Inflammatory macrophage (primary cell): ENCODE measurements at places on chromosomes 2 and 18.

- peak; percentile 49 for DNase-seq
Measured at GRCh38 chr2:10834068-10834655, 21.6 kb upstream of the PDIA6 start.

- peak; percentile 70 for DNase-seq
Measured at GRCh38 chr2:148658807-148659722, 14.5 kb downstream of the EPC2 start.

- DNase-seq = no peak
Measured at GRCh38 chr2:16693854-16694253, 28.2 kb upstream of the CYRIA start.

DNA sequence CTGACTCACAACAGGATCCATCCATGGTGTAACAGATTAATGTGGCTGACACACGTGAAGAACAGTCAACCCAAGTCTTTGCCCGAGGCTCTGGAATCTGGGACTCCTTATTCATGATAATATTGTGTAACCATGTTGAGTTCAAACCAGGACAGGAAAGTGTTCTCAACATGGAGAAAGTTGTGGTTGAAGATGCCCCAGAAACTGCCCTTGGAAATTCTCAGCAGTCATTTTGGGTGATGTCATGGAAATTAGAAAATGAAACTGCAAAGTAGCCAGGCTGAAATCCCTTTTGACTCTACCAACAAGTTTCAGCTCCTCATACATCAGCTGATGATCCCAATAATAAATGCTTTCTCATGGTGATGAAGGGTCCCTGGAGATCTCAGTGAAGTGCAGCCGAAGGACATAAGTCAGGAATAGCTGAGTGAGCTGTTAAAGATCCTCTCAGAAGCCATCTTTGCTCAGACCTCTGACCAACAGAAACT is 307.7 kb downstream of the TNS1 start:
- DNase-seq = no peak

DNA sequence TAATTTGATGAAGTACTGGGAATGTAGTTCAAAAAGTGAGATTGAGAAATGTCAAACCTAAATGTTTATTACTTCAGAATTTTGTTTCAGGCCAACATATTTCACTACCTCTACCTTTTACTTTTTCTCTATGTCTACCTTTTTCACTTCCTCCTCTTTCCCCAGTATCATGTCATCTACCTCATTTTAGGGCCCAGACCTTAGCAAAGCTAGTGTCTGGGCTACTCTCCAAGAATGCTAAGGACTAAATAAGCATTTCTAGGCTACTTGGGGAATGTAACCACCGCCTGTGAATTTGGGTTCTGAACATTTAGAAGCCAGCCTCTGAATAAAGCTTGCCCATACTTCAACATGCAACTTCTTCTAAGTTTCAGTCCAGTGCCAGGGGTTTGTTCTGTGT is 330.4 kb downstream of the SLC4A3 start:
- DNase-seq = no peak

- DNase-seq = peak; percentile 62
Measured at GRCh38 chr2:172969166-172969565, 106.5 kb upstream of the MAP3K20 start.

GRCh38 chr2:26511466-26511865 is 33.5 kb upstream of the OTOF start:
- DNase-seq = no peak

GRCh38 chr2:79789811-79790210 is 277.0 kb downstream of the CTNNA2 start:
- no peak for DNase-seq

DNA sequence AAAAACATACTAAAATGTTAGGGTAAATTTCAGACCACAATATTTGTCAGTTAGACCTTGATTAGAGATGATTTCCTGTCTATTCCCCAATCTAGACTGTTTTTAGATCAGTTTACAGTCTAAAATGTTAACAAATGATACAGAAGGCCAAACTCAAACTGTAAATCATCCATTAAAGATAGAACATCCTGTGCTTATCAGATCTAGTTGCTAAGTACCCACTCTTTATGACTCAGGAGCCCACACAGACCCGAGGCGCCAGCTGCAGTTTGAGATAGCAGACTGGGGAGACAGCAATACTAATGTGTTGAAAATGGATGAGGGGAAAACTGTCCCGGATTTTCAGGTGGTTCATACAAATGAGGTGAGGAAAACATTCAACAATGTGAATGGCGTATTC is 113.3 kb downstream of the SCG2 start:
- DNase-seq = no peak

GRCh38 chr2:236919209-236919608 is 166.5 kb upstream of the COPS8 start:
- peak; percentile 18 for DNase-seq

- peak; percentile 3 for DNase-seq
Measured at GRCh38 chr18:11946756-11947155, 34.6 kb upstream of the IMPA2 start.

DNA sequence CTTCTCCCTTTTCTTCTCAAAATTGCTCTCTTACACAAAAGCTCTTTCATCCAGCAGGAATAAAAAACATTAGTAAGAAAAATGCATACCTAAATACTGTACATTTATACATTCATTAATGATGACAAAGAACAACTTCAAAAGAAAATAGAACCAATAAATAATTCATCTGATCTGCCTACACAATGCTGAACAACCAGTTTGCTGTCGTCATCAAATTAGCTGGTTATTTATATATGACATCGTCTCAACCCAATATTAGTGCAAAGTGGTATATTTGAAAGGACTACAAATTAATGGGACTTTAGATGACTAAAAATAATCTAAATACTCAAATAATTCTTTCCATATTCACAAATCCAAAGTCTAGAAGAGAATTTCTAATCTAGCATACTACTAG is 24.8 kb upstream of the VIT start:
- no peak for DNase-seq

DNA sequence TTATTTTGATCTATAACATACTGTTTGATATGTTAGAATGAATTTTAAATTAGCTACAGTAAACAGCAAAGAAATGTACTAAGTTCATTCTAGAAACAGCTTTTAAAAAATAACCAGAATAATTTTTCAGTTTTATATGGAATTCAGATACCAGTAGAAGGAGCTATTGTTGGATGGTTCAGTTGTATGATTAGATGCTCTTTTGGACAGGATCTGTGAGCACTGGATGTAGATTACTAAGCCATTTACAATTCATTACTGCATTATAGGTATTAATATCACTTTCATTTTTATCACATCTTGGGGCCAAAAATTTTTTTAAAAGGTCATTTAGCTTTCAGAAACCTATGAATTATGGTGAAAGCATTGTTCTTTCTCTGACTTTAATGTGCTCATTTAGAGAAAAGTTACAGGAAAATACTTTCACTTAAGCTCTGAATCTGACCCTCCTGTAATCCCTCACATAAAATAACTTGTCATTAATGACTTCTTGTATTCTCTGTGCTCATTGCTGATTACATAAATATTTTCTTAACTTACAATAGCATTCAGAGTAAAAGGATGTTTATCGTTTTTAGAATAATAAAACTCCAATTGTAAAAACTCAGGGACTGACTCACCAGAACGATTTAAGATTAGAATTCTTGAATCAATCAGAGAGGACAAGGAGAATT is 750.2 kb downstream of the SLC4A3 start:
- DNase-seq = no peak

DNA sequence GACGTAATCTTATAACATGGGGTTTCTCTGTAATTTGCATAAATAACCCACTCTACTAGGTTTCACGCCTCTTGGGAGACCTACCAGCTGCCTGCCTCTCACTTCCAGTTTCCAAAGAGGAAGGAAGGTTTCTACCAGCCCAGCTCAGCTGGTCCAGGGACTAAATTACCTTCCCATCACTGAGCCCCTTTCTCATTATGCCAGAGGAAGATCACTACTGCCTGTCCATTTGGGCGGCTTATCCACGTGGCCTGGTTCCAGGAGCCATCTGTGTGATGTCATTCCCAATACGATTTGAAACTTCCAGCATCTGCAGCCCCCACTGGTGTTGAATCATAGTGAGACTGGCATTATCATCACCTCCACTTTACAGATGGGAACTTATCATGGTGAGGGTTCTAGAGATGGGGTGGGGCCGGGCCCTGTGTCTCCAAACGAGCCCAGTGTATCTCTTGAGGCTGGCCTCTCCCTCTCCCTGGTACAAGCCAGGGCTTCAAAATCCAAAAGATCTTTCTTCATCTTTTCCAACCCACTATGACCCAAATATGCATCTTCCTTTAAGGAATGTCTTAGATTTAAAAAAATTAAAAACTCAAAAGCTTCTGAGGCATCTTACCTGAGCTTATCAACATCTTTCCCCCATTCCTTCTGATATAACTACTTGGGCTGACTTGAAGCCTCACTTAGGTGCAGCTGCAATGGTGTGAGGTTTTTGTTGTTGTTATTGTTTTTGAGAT is 140.8 kb downstream of the DDX1 start:
- DNase-seq = no peak

GRCh38 chr2:236337465-236338325 is 73.5 kb upstream of the ASB18 start:
- DNase-seq = no peak

- no peak for DNase-seq
Measured at GRCh38 chr2:121147766-121148165, 137.2 kb downstream of the TFCP2L1 start.

DNA sequence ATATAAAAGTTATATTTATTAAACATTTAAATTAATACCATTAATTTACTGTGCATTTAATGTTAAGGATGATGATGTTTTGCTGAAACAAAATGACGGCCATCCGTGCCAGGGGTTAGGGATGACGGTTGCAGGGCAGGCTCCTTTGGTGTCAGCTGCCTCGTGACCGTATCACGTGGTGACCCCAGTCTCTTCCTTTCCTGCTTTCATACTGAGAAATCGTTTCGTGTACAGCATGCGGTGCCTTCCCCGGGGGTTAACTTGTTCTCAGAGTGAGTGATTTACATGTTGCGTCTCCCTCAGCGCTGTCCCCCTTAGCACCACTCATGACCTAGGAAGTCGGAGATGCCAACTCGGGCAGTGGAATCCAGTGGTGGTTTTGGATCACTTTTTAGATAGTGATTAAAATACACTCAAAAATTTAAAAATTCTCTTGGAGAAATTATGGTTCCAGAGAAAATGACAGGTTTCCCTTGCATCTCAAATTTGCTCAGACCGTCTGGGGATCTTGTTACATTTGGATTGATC is 290.8 kb downstream of the GBX2 start:
- no peak for DNase-seq

DNA sequence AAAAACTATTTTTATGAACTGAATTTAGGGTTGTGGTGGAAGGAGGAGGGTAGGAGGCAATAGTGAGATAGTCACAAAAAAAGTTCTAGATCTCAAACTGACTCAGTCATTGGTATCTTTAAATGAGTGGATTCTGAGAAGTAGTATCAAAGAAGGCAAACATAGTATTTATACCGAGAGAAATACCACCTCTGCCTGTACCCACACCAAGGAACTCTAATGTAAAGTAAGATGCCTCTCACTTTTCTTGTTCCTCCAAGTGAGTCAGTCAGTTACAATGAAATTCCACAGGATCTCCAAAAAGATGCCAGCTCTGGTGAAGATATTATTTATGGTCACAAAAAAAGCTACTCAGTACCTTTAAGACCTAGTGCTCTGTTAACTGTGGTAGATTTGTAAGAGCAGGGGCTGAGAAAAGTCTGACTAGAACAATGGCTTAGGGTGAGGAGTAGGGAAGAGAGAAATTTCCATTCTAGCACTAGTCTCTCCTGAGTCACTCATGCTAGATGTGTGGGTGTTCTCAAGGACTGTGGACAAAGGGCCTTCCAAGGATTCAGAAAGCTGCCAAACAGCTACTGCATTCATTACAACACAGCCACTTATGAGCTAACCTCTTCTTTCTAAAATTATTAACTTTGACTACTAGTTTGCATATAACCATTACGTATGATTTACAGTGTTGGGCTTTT is 36.3 kb downstream of the YWHAQ start:
- DNase-seq = peak; percentile 87

GRCh38 chr2:163210430-163210918 is 371.9 kb upstream of the KCNH7 start:
- no peak for DNase-seq

- DNase-seq = no peak
Measured at GRCh38 chr2:173249661-173250641, 104.7 kb upstream of the CDCA7 start.

GRCh38 chr2:82139979-82140611 is 1835.5 kb upstream of the LRRTM1 start:
- DNase-seq = no peak

DNA sequence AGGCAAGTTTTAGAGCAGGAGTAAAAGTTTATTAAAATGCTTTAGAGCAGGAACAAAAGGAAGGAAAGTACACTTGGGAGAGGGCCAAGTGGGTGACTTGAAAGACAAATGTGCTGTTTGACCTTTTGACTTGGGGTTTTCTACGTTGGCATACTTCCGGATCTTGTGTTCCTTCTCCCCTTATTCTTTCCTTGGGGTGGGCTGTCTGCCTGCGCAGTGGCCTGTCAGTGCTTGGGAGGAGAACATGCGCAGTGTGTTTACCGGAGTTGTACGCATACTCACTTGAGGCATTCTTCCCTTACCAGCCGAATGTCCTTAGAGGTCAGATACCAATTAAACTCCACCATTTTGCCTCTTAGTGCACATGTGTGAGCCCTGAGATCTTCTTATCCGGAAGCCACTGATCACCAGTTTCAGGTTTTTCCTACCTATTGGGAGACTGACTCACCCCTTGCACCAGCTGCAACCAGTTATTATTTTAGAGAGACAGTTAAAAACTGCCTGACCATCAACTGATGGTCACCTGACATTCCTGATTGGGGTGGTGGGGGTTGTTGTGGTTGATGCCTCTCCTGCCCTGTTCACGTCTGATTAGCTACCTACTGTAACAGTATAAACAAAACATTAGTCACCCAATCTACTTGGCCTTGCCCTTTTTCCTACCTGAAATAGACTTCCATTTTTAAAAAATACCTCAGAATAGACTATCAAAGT is 67.5 kb downstream of the NYAP2 start:
- no peak for DNase-seq

DNA sequence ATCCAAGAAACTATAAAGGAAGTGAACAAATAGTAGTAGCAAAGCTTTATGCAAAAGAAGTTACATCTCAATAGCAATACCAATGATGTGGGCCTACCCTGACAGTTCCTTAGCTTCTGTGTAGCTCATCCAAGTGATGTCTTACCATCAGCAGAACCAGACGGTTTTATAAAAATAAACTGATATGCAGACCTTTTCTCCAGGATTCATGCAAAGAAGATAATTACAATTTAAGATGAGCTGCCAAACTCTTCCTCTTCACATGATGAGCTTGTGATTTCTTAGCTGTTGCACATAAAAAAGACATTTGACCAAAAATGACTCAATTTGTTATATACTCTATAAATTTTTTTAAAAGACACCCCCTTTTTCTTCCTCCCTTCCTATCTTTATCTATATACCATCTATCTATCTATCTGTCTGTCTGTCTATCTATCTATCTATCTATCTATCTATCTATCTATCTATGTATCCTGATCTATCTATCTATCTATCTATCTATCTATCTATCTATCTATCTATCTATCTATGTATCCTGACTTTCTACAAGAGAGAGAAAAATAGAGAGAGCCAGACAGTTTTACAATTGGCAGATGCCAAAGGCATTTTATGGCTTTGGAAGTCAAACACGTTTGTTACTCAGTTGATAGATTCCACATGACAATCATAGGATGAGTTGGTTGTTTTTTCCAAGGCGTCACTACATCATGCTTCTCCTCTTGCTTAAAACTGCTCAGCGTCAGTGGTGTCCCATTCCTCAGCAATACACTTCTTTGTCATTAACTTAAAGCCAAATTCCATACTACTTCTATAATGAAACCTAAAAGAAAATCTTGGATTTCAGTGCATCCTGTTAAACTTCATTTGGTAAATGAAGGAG is 65.9 kb upstream of the ACTR3 start:
- no peak for DNase-seq

GRCh38 chr2:215803150-215803549 is 210.2 kb downstream of the MREG start:
- DNase-seq = no peak

GRCh38 chr2:25301453-25302352 is 40.0 kb downstream of the DNMT3A start:
- DNase-seq = peak; percentile 84
